ENCODE measurements at places on chromosomes 6 and 20. TPM values are rescaled to one million over a fixed set of nuclear protein-coding genes. Genes with fewer than 3 reads are reported as not detected.

DNA sequence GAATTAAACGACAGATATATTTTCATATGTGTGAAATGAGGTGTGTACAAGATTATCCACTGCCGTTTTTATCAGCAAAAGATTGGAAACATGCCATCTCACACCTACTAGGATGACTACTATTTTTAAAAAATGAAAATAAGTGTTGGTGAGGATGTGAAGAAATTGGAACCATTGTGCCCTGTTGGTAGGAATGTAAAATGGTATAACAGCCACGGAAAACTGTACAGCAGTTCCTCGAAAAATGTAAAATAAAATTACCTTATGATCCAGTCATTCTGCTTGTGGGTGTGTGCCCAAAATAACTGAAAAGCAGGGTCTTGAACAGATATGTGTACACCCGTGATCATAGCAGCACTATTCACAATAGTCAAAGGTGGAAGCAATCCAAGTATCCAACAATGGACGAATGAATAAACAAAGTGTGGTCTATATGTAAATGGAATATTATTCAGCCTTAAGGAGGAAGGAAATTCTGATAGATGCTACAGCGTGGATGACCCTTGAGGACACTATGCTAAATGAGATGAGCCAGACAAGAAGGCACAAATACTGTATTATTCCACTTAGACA, 27.0 kb upstream of the CCN5 start:
- DNase-seq, result no peak

DNA sequence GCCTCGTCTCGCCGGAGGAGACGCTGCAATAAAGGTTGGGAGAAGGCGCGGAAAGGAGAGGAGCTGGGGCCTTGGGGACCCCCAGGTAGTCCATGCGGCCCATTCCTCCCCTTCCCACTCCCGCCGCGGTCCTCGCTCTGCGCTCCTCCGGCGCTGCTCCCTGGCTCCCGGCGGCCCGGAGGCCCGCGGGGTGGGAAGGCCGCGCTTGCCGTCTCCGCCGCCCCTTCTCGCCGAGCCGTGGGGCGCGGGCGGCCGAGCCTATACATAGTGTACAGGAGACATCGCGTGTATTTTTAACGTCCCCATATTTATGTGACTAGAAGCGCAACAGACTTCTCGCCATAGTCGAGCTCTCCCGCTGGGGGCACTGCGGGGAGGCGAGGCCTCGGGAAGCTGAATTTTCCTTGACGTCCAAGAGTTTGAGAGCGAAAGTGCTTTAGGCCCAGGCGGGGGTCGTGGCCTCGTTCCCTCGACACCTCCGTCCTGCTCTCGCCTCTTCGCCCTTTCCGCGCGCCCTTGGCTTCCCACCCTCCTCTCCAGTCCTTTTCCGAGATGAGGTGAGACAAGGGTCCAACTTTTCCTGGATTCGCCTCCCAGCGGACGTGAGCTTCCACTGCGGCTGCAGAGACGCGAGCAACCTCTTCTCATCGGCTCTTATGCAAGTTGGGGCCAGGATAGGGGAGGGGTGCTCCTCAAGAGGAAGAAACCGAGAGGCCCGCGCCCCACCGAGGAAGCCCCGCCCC, 29.0 kb downstream of the SLC12A5 start:
- DNase-seq, result peak; percentile 27

DNA sequence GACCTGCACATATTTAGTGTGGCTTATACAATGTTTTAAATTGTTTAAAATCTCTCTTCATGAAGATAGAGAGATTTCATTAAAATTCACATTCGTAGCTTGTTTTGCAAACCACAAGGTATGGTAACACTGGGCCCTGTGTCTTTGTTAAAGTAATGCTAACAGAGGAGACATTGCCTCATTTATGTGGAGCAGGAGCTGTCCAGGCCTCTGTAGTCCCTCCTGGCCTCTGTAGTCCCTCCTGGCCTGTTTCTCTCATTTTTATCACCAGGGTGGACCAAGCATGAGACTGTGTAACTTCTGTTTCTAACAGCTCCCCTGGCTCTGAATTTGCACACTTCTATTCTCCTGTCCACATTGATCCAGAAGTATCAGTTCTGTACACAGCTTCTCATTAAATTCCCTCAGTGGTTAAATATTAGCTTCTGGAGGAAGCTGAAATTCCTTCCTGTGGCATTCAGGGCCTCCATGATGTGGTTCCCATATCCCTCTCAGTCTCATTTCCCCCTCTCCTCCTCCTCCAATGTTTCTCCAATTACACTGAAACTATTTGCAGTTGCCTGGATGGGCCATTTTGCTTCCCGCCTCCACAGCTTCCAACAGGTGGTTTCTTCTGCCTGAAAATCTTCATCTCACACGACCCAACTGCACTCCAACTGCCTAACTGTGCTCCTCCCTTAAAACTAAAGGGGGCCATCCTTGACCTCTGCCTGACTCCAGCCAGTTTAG, 340.4 kb downstream of the SYNE1 start:
- no peak for DNase-seq

- no peak for DNase-seq
These were observed 270.8 kb downstream of the CD83 start for GRCh38 chr6:14388371-14388770.

GRCh38 chr6:156864557-156864956, 87.4 kb downstream of the ARID1B start:
- DNase-seq, result no peak

- DNase-seq, result no peak
These were observed 87.8 kb downstream of the TMEM170B start for GRCh38 chr6:11625302-11625701.

GRCh38 chr6:105510746-105511145, 107.9 kb upstream of the PREP start:
- no peak for DNase-seq

DNA sequence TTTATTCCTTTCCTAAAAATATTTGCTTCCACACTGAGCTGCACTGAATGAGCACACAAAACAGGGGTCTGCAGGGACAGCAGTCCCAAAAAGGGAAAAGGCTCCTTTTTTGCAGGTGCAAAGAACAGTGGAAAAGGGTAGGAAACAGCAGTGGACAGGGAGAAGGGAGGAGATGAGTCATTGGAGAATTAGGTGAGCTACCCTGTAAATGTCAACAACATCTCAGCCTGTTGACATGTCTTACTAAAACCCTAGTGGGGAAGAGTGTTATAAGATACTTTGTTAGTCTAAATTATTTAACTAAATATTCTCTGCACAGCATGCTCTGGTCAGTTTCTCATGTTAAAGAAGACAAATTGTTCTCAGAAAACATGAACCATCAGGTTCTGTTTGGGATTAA, 151.5 kb upstream of the FBXL4 start:
- no peak for DNase-seq

DNA sequence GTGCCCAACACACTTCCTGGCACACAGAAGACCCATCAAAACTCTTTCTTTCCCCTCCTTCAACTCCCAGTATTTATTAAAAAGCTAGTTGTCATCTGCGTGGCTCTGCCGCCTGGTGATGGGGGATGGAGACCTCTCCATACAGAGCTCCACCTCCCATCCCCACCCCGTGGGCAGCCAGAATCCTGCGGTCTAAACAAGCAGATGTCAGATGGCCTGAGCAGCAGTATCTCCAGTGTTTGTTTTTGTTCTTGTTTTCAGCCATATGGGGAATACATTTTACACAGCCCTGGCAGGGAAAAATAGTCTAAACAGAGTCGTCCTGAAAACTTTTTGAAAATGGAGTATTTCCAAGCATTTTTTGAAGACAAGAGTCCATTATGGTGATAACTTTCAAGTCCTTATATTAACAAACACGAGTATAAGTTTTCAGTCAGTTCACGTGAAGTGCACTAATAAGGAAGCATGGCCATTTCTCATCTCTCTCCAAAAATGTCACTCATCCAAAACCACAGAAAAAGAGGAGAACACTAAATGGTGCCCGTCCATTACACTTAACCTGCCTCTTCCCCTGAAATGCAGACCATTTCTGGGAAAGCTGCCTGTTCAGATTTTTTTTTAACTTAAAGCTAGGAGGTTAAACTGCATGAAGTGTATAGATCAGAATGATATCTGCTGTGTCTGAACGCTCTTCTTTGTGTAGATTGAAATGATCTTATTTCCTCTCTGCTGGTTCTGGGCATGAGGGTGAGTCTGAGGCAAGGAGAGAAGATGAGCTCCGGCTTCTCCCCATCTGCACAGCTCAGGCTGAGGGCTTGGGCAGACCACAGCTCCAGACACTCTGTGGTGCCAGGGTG, 91.0 kb downstream of the TCP11 start:
- DNase-seq, result peak; percentile 76

DNA sequence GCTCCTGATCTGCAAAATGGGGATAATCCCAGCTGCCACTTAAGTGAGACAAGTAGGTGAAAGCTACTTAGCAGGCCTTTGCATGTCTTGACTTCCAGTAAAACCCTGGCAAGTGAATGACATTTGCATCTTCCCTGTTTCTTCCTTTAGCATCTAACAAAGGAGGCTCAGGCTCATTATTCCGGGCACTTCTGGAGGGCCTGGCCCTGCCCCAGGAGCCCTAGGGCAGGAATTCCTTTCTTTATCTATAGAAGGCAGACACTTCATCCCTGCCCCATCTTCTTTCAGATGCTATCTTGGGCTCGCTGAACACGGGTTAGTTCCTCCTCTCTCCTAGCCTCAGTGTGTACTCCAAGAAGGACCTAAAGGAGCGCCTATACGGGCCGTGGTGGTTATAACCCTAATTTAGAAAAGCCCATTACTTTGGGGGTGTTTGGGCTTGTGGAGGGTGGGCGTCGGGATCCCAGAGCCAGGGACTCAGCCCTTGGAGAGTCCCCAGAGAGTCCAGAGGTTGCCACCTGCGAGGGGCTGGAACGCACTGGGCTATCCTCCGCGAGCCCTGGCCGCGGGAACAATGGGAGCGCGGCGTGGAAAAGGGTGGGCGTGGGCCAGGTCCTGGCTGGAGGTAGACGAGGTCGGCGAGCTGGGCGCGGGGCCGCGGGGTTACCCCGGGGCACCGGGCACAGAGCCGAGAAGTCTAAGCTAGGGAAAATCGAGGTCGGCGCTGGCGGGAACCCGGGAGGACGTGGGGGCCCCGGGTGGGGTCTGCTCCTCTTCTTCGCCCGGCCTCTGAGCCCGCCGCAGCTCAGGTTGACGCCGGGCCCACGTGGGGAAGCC, 62.8 kb upstream of the EPB41L1 start:
- DNase-seq, result no peak

GRCh38 chr6:36576578-36576977, 17.6 kb upstream of the SRSF3 start:
- no peak for DNase-seq

DNA sequence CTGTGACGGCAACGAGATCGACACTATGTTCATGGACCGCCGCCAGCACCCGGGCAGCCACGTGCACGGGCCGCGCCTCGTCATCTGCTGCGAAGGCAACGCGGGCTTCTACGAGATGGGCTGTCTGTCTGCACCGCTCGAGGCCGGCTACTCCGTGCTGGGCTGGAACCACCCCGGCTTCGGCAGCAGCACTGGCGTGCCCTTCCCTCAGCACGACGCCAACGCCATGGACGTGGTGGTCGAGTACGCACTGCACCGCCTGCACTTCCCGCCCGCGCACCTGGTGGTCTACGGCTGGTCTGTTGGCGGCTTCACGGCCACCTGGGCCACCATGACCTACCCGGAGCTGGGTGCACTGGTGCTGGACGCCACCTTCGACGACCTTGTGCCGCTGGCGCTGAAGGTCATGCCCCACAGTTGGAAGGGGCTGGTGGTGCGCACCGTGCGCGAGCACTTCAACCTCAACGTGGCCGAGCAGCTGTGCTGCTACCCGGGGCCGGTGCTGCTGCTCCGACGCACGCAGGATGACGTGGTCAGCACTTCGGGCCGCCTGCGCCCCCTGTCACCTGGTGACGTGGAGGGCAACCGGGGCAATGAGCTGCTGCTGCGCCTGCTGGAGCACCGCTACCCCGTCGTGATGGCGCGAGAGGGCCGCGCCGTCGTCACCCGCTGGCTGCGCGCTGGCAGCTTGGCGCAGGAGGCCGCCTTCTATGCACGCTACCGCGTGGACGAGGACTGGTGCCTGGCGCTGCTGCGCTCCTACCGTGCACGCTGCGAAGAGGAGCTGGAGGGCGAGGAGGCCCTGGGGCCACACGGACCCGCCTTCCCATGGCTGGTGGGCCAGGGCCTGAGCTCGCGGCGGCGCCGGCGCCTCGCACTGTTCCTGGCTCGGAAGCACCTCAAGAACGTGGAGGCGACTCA, 943 bp downstream of the ABHD16B start:
- no peak for DNase-seq

GRCh38 chr20:51440589-51440988, 101.9 kb downstream of the NFATC2 start:
- DNase-seq, result no peak

Gene LAMA2
- 169 TPM for polyA plus RNA-seq

GRCh38 chr6:26034905-26035304, 52.3 kb upstream of the HFE start:
- no peak for DNase-seq

GRCh38 chr6:158329531-158329930, 17.3 kb downstream of the TULP4 start:
- no peak for DNase-seq

Gene C6orf132
- polyA plus RNA-seq, result 0.36 TPM
